LNCaP clone FGC (cell line): ENCODE measurements at places on chromosomes 6 and 20.

GRCh38 chr6:43773980-43774775, 4.2 kb downstream of the VEGFA start:
- DNase-seq = no peak

GRCh38 chr20:24704899-24705298, 235.5 kb downstream of the SYNDIG1 start:
- no peak for DNase-seq

GRCh38 chr6:167345348-167345747, 20.5 kb downstream of the TTLL2 start:
- no peak for DNase-seq

DNA sequence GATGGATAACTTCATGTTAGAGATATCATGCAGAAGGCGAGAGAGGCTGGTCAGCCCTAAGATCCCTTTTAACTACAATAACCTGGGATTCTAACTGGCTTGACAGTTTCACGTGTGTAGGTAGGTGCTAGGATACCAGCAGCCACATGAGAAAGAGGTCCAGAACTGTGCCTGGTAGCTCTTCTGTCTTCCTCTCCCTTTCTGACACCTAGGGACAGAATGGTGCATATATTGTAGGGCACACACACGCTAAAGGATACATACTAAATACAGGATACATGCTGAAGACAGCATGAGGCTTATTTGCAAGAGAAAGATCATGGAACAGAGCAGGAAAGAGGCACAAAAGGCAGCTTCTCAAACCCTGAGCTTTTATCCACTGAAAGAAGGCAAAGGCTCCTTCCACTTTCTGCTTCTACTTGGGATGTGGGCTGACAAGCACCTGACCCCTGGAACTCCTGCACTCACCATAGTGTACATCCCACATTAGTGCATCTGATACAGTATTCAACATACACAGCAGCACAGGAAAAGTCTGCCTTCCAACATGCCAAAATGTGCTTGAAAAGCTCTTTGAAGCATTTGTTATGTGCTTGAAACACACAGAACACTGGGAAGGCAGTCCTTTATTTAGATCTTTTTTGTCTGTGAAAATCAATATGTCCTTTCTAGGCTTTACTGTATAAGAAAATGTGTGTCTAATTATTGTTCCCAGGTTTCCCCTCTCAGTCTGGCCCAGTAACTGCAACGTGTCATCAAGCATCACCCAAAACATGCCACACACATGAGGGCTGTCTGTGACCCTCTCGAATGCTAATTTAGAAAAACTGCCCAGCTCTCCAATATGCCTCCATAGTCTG, 3.2 kb downstream of the SLC22A23 start:
- no peak for DNase-seq

DNA sequence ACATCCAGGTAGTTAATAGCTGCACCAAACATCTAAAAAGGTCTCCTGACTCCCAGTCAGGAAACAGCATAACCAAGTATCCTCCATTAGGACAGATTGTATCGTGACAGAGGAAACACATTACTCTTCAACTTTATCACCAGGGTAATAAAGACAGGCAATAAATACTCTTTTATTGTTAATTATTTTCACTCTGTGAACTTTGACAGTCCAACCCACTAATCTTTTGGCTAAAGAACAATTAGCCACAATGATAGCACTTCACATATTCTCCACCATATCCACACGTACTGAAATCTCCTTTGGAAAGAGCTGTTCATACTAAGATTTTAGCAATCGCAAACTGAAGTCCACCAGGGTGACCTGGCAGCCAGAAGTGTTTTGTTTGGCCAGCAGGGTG, 46.4 kb downstream of the ARHGAP18 start:
- no peak for DNase-seq

GRCh38 chr6:157758516-157759023, 64.5 kb upstream of the SNX9 start:
- no peak for DNase-seq

DNA sequence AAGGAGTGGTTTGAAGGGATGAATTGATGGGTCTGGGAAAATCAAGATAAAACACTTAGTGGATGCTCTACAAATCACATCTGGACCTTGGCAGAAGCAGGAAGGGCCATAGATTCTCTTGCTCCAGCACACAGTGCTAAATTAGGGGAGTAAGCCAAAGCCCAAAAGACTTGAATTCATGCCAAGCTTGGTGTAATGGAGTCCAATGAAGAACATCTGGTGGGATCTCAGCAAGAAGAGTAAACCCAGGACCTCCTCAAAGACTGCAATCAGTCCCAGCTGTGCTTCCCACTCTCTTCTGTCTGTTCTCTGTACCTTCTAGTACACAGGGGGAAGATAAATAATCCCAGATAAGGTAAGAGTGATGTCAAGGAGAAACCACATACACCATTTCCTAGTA, 683.4 kb downstream of the RNF144B start:
- no peak for DNase-seq

DNA sequence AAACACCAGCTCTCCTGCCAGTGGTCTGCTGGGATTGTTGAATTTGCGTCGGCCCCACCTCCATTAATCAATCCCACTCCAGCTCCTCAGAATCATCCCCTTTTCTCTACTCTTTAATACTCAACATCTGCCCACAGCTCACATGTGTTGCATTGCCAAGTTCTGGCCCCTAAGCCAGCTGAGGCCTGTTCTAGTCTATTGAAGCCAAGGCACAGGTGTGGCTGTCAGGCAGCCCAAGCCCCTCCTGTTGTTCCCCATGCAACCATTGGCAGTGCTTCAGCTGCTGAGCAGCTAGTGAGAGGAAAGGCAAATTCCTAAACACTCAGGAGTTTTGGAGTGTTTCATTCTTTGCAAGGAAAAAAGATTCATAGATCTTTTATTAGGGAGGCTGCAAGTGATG, 128.0 kb upstream of the NT5E start:
- no peak for DNase-seq

DNA sequence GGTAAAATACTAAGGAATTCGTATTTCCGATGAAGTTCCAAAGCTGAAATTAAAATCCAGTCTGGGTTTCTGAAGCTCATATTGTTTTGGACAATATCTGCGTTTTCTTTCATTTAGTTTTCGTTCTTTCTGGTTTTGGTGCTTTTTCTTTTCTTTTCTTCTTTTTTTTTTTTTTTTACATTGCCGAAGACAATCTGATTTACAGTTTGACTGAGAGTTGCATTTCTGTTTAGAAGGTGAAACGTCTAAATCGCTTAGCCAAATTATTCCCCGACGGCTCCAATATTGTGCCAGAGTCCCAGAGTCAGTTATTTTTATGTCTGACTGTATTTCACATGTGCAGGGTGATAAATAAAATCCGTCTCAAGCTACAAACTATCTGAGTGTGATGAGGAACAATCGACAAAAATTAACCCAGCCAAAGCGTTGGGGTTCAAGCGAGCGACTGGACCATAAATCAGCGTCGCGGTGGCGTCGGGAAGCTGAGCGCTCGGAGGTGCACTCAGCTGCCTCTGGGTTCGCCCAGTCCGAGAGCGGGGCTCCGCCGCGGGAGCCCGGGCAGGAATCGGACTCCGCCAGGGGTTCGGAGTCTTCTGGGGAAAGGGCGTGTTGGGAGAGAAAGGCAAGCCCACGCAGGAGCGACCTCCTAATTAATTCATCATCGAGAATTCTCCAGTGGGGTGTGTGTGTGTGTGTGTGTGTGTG, 8.2 kb upstream of the TBX18 start:
- no peak for DNase-seq

DNA sequence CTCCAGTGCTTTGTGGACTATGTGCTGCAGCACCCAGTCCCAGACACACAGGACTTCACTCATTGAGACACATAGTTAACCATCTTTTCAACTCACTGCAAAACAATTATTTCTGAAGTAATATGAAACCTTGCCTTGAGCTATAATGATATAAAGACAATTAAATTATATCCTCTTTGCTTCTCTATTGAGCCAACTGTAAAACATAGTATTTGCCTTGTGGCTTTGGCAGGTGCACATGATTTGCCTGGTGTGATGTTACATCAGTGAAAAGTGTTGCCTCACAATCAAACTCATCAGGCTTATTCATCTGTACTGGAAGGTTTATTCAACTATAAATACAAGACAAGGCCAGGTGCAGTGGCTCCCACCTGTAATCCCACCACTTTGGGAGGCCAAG, 80.6 kb downstream of the NCOA7 start:
- DNase-seq = no peak

GRCh38 chr6:154268486-154268885, 88.1 kb downstream of the IPCEF1 start:
- no peak for DNase-seq

- no peak for DNase-seq
Observed at GRCh38 chr6:36290668-36291620, 21.1 kb downstream of the PNPLA1 start.

GRCh38 chr6:85004361-85004995, 240.1 kb upstream of the TBX18 start:
- DNase-seq = no peak

GRCh38 chr20:50146732-50147662, 6.5 kb downstream of the PEDS1 start:
- no peak for DNase-seq

DNA sequence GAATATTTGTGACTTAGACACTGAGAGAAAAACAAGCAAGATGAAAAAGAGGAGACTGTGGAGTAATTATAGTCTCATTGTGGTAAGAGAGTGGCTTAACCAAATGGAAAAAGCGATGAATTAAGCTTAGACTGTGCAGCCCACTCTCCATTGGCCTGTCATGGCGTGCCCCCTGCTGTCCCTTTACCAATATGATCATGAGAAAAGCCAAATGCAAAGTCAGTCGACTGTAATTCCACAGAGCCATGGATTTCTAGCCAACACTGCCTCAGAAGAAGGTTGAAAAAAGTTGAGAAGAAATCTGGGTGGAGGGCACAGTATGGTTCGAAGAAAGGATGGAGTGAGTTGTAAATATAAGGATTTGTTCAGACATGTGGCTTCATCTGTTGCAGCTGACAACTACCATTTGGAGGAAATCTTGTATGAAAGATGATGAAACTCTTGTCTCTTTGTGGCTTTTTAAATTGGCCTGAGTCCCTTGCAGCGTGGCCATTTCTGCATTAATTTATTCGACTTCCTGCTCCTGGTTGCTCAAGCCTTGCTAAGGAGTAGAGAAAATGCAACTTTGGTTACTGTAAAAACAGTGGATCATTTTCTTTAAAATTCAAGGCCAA, 251.4 kb downstream of the DOK5 start:
- DNase-seq = no peak

DNA sequence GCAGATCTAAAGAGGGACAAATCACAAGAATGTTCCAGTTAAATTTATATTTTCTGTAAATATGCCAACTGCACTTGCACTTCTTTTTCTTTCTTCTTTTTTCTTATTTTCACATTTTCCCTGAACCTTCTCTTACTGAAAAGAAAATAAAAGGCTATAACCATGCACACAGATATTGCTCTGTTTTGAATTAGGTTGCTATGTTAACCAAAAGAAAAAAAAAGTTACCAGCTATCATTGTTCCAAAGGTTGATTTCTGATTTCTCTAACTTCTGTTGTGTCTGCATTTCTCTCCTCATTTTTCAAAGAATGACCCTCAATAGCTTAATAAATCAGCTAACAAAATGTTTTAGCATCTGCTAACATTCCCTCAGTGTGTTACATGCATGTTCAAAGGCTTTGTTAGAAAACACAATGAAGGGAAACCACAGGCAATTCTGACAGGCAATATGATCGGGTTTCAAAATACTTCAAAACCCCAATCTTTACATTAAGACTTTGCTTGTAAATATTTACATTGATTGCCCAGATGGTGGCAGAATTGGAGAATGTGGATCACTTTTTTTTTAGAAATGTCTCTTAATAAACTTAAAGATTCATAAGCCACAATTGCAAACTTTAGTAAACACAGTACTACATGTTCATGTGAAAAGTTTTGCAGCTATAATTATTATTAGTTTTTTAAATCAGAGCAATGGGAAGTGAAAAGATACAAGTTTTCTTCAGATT, 928.3 kb upstream of the FLRT3 start:
- no peak for DNase-seq

GRCh38 chr6:30544666-30545272, 11.5 kb downstream of the GNL1 start:
- no peak for DNase-seq

GRCh38 chr6:57193177-57193576, 21.1 kb downstream of the BAG2 start:
- no peak for DNase-seq

DNA sequence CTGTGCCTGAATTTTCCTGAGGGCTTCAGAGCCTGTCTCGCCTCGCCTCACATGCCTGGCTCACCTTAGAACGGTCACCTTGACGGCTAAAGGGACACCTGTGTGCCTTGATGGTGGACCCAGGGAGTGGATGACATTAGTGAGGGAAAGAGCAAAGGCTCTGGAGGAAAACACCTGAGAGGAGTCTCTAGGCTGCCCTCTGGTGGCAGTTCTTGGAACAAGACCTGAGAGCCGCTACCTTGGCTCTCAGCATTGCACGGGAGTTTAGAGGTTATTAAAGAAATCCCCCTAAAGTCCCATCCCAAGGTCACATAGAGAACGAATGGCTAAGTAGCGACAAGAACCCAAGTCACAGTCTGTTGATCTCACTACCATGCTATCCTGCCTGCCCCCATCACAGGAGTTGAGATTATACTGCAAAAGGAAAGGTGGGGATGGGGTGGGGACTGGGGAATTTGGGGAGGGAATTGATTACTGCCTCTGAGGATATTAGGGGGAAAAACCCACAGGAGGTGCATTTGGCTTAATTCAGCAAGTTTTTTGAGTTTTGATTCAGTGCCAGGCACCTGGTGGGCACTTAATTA, 7.9 kb upstream of the CDSN start:
- DNase-seq = no peak

GRCh38 chr6:53440336-53440945, 91.7 kb upstream of the ELOVL5 start:
- no peak for DNase-seq

DNA sequence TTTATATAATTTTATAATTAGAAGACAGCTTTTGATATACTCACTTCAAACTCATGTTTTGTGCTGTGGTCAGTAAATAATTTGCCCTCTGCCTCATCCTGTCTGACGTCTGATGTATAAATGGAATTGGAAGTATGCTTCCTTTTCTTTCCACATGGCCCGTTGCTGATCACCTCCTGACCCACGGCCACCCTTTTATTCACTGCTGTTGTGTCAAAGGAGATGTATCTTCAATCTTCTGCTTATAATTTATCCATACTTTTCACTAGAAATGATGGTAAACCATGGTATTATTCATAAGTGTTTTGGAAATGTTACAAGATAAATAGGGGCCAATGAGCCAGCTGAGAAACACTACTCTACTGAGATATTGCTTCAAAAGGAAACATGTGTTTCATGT, 841.8 kb downstream of the PHF3 start:
- DNase-seq = no peak

DNA sequence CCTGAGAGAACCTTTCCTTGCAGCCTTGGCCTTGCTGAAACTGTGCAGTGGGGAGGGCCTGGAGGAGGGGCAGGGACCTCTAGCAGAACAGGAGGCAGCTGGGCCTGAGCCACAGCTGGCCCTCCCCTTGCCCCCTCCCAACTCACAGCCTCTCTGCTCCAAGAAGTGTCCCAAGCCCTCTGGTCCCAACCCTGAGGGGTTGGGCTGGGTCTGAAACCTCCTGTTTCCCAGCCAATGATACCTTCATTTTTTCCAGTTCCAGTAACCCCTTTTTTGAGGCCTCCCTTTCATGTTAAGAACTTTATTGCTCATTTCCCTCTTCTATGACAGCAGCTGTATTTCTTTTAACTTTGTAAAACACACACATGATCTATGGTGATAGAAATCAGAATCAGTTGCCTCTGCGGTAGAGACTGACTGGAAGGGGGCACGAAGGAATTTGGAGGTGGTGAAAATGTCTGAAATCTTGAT, 17.9 kb upstream of the ARMC12 start:
- no peak for DNase-seq
